K562 (cell line): ENCODE measurements at places on chromosomes 3 and 15. TPM values are rescaled to one million over a fixed set of nuclear protein-coding genes. Genes with fewer than 3 reads are reported as not detected.

The AHSG gene
- total RNA-seq, result 0.69 and 1.2 TPM in 2 replicates

The FBXO40 gene
- total RNA-seq, result not detected in 2 replicates

GRCh38 chr3:157092230-157092629, 67.7 kb downstream of the CCNL1 start:
- DNase-seq, result no peak

The ESYT3 gene
- total RNA-seq, result not detected in 2 replicates

DNA sequence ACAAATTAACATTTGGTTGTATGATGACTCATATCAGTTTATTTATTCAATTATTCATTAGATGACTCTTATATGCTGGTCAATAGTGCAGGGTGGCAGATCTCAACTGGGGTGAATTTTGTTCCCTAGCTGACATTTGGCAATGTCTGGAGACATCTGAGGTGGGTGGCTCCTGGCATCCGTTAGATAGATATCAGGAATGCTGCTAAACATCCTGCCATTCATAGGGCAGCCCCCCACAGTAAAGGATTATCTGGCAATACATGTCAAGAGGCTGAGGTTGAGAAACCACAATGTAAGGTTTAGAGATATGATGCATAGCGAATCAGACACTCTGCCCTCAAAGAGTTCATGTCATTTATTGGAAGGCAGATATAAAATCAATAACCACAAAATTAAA, 719.9 kb downstream of the CADM2 start:
- no peak for DNase-seq

DNA sequence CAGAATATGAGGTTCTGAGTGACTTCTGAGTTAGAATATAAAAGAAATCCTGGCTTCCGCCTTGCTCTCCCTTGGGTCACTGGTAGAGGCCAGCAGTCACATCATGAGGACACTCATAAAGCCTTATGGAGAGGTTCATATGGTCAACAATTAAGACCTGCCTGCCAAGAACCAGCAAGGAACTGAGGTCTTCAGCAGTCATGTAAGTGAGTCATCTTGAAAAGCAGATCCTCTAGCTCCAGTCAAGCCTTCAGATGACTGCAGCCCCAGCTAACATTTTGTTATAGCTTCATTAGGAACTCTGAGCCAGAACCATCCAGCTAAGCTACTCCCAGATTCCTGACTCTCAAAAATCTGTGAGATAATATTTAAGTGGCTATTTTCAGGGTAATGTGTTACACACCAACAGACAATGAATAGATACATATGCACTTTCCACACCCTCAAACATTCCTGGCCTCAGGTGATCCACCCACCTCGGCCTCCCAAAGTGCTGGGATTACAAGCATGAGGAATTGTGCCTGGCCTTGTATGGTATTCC, 447.2 kb downstream of the SHQ1 start:
- DNase-seq, result no peak

DNA sequence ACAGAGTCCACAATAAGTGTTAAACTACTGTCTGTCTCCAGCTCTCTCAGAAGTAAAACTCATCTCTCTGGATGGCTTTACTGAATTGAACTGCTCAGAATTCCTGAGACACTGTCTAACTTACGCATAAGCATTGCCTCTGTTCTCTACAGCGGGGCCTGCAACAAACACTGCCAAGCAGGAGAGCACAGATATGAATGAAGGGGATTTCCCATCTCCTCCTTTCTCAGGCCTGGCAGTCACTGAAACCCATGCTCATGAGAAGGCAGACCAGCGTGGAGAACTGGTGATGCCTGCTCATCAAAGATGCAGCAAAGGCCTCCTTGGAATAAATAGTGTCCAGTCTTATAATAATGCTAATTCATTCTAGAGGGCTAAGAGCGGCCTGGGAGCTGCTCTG, 10.3 kb downstream of the RASGRP1 start:
- no peak for DNase-seq

The TGM5 gene
- not detected in 2 replicates for total RNA-seq

The USP50 gene
- total RNA-seq, result not detected in 2 replicates

The SNX22 gene
- total RNA-seq, result 1.8 and 3.0 TPM in 2 replicates

The RASGRP1 gene
- total RNA-seq, result 0.31 and 0.51 TPM in 2 replicates

DNA sequence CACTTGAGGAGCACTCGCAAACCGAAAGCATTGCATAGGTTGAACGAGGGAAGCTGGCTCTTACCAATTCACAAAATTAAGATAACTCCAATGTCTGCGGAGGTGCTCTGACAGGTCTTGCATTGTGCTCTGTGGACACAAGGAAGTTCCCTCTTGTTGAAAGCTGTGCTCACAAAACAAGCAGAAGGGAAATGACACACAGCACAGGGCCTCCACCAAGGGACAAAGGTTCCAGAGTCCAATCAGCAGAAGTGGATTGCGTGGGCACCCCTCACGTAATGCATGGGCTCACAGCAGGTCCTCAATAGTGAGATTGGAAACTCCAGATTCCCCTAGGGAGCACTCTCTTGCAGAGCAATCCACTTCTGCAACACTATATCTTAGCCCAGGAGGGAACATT, 89.9 kb downstream of the ATP10A start:
- no peak for DNase-seq

The MUC20 gene
- 0.16 and 0.25 TPM in 2 replicates for total RNA-seq

DNA sequence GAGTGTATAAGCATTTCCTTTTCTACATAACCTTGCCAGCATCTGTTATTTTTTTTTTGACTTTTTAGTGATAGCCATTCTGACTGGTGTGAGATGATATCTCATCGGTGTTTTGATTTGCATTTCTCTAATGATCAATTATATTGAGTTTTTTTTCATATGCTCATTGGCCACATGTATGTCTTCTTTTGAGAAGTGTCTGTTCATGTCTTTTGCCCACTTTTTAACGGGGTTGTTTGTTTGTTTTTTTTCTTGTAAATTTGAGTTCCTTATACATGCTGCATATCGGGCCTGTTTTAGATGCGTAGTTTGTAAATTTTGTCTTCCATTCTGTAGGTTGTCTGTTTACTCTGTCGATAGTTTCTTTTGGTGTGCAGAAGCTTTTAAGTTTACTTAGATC, 89.2 kb downstream of the LEKR1 start:
- DNase-seq, result no peak

DNA sequence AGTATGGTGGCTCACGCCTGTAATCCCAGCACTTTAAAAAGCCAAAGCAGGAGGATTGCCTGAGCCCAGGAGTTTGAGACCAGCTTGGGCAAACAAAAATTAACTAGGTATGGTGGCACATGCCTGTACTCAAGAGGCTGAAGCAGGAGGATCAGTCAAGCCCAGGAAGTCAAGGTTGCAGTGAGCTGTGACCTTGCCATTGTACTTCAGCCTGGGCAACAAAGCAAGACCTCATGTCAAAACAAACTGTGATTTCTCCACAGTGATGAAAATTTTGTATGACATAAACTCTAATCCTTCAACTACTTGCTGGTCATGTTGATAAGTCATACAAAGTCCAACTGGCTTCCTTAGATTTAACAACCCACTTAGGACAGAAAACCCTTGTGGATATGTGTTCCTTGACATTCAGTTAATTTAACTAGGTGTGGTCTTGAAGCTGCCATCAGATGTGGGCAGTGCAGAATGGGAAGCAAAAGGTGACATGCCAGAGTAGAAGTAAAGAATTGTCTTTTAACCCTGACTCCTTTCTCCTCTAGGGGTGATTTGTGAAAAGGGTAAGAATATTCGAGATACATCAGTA, 263.3 kb downstream of the PTPRG start:
- DNase-seq, result no peak

The STX19 gene
- total RNA-seq, result not detected in 2 replicates

GRCh38 chr15:70453238-70453637, 310.1 kb downstream of the UACA start:
- no peak for DNase-seq
